AG04449 (cell line): ENCODE measurements at places on chromosomes 12 and 14.

GRCh38 chr12:32155961-32156529 lies 49.4 kb downstream of the BICD1 start:
- no peak for DNase-seq

GRCh38 chr14:26190646-26191045 lies 407.2 kb downstream of the NOVA1 start:
- DNase-seq: no peak

DNA sequence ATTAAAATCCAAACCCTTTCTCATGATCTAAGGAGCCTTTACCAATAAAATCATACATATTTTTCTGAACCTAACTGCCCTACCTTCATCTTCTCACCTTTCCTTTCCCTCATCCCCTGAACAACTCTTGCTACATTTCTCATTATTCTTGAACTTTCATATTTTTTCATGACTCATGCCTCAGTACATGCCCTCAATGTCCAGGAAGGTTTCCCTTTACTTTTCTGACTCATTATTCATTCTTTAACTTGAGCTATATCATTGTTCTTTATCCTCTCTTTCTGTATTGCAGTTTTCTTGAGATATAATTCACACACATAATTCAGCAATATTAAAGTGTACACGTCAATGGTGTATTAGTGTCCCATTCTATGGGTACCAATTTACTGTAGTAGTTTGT lies 231.0 kb downstream of the ALG10B start:
- DNase-seq: no peak

- DNase-seq: no peak
Measured at GRCh38 chr12:124130691-124131591, 157.9 kb downstream of the ZNF664 start.

- DNase-seq: no peak
Measured at GRCh38 chr12:131636940-131637750, 73.7 kb upstream of the SFSWAP start.

DNA sequence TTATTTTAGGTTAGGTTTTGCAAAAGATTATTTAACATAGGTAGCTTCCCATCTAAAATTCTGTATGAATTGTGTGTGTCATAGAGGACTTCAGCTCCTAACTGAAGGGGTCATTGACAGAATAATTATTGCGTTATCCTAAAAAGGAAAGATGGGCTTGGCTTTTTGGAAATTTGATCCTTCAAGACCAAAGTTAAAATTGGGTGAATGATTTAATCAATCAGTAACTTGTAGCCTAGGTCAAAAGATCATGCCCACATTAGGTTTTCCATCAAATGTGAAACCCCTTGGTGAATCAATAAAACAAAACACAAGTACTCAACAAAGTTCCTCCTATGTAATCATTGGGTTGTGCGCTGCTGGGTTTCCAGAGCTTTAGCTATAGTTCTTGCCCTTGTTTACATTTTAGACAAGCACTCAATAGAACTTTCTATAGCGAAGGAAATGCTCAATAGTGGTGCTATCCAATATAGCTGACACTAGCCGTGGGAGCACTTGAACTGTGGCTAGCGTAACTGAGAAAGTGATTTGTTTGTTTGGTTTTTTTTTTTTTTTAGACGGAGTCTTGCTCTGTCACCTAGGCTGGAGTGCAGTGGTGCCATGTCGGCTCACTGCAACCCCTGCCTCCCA lies 37.6 kb upstream of the ARHGAP5 start:
- no peak for DNase-seq
